ENCODE measurements at places on chromosomes 2 and 18. TPM values are rescaled to one million over a fixed set of nuclear protein-coding genes. Genes with fewer than 3 reads are reported as not detected.

SLC9A4 gene
- total RNA-seq = not detected

CD8A gene
- total RNA-seq = 1.3 TPM

- DNase-seq = no peak
Observed at GRCh38 chr2:124267794-124268193, 242.7 kb downstream of the CNTNAP5 start.

CCDC141 gene
- 8.6 TPM for total RNA-seq

DNA sequence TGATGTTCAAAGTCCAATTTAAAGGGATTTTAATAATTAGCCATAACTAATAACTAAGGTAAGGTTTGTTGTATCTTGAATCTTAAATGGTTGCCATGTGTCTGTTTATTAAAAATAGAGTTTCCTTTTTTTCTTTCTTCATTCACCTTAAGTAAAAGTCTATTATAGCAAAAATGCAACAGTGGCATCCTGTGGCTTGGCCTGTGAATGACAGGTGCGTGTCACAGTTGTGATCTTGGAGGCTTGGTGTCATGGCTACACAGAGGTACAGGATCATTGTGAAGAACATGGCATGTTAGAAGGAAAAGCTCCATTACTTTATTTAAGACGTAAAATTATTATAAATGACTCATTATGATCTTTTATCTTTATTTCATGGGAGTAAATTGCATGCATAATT is 246.1 kb downstream of the BCL2 start:
- DNase-seq = no peak

Data from prostate gland (tissue), 2 donors.